Right renal cortex interstitium (tissue), 3 donors: ENCODE measurements at places on chromosomes 11 and 22. TPM values are rescaled to one million over a fixed set of nuclear protein-coding genes. Genes with fewer than 3 reads are reported as not detected.

PLA2G3 gene
- 0.24 TPM for polyA plus RNA-seq

LRRC55 gene
- 5.6 TPM for polyA plus RNA-seq

P4HA3 gene
- 1.1 TPM for polyA plus RNA-seq

NRIP3 gene
- 0.96 TPM for polyA plus RNA-seq

DNA sequence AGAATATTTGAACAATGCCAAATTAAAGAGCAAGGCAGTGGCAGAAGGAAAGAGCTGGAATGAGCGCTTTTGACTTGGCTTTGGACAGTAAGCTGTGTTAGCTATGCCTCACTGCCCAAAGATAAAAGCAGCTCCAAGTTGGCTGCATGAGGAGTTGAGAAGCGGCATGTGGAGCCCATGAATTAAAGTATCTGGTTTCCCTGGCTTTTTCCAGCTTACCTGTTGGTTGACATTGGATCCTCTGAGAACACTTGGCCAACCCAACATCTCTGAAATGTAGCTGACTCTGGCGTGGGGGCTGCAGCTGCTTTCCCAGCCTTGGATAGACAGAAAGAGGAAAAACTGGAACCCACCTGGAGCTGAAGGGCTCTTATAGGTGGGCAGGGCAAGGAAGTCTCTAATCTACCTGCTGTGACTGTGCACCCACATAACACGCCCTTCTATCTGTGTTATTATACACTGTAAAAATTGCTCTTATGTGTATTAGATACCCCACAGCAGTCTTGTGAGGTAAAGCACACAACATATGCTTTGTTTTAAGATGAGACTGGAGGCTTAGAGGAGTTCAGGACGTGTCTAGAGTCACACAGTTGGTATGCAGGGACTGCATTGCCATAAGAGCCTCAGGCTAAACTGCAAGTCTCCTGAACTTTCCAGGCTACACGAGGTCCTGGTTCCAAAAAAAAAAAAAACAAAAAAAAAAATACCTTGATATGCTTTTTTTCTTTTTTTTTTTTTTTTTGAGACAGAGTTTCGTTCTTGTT, 5.8 kb downstream of the UBASH3B start:
- no peak for DNase-seq

GRCh38 chr22:35949243-35949642, 79.4 kb downstream of the RBFOX2 start:
- DNase-seq: no peak

GRCh38 chr22:23834793-23835483, 3.9 kb downstream of the DERL3 start:
- no peak for DNase-seq

GRCh38 chr11:18209058-18209457, 27.5 kb downstream of the SAA4 start:
- no peak for DNase-seq

DNA sequence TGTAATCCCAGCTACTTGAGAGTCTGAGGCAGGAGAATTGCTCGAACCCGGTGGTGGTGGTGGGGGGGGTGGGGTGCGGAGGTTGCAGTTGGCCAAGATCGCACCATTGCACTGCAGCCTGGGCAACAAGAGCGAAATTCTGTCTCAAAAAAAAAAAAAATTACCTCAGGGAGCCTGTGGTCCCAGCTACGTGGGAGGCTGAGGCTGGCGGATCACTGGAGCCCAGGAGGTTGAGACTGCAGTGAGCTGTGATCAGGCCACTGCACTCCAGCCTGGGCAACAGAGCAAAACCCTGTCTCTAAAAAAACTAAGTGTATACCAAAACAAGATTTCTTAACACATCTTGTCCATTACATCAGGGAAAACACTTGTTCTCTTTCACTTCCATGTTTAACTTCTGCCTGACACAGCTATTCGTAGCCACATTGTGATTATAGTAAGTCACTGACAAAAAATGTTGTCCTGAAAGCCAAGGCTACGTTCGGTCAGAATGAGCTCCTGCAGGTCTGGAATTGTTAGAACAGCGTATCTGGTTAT, 1.4 kb downstream of the TMEM80 start:
- no peak for DNase-seq

DNA sequence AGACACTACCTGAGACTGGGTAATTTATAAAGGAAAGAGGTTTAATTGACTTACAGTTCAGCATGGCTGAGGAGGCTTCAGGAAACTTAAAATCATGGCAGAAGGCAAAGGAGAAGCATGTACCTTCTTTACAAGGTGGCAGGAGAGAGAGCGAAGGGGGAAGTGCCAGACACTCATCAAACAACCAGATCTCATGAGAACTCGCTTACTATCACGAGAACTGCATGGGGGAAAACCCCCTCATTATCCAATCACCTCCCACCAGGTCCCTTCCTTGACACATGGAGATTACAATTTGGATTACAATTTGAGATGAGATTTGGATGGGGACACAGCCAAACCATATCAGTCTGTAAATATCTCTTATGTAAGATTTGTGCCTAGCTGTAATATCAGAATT, 50.9 kb upstream of the ATXN10 start:
- DNase-seq: no peak

DNA sequence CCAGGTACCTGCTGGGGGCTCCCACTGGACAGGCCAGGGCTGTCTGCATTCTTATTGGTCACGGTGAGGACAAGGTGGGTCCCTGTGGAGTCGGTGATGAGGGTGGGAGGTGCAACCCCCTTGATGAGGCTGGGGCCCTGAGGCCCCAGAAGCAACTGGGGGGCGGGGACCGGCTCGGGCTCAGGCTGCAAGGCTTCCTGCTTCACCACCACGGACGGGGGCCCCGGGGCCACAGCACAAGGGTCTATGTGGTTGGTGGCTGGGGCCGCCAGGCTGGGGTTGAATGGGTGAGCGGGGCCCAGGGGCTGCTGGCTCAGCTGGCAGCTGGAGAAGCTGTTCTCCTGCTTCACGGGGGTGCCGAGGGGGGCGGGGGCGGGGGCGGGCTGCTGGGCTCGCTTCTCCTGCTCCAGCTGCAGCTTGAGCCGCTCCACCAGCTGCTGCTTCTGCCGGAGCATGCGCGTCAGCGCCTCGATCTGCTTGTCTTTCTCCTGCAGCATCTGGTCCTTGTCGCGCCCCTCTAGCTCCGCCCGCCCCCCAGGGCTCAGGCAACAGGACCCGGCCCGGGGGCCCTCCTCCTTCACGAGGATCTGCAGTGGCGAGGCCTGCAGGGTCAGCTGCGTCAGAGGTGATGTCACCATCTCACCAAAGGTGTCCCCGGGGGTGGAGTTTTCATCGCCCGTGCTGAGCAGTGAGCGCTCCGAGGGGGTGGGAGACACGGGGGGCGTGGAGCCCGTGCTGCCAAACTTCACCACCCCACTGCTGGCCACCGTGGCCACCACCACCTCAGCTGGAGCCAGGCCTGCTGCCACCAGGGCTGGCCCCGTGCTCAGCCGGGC, 48.2 kb downstream of the SGSM3 start:
- DNase-seq: no peak
